ENCODE measurements at places on chromosomes 12 and 14. TPM values are rescaled to one million over a fixed set of nuclear protein-coding genes. Genes with fewer than 3 reads are reported as not detected.

TGM1 gene
- total RNA-seq: 49.7 TPM

DNA sequence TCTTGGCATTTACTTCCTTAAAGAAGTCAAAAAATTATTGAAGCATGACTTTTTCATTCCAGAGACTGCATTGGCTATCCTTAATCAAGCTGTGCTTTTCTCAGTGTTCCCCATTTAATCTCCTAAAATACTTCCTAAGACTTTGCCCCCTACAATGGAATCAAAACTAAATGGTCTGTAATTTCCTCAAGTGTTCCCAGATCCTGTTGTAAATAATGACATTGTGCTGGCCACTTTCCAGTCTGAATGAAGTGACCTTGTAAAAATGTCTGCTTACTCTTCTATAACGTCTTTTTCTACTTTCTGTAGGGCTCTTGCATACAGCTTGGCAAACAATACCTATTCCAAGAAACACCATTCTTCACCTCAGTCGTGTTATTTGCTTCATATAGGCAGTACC, 45.3 kb upstream of the MBIP start:
- DNase-seq: no peak

- DNase-seq: no peak
Measured at GRCh38 chr14:24403294-24403998, 4.6 kb downstream of the NYNRIN start.

SETD1B gene
- total RNA-seq: 6.0 TPM

AHSA1 gene
- 158 TPM for total RNA-seq

All from omental fat pad (tissue), 4 donors.